ENCODE measurements at places on chromosomes 5 and 9.
A peak's percentile ranks its signal among the peaks of the same experiment; 100 is the strongest.

GRCh38 chr5:1495525-1495897 lies 28.2 kb downstream of the LPCAT1 start:
- DNase-seq, result no peak

DNA sequence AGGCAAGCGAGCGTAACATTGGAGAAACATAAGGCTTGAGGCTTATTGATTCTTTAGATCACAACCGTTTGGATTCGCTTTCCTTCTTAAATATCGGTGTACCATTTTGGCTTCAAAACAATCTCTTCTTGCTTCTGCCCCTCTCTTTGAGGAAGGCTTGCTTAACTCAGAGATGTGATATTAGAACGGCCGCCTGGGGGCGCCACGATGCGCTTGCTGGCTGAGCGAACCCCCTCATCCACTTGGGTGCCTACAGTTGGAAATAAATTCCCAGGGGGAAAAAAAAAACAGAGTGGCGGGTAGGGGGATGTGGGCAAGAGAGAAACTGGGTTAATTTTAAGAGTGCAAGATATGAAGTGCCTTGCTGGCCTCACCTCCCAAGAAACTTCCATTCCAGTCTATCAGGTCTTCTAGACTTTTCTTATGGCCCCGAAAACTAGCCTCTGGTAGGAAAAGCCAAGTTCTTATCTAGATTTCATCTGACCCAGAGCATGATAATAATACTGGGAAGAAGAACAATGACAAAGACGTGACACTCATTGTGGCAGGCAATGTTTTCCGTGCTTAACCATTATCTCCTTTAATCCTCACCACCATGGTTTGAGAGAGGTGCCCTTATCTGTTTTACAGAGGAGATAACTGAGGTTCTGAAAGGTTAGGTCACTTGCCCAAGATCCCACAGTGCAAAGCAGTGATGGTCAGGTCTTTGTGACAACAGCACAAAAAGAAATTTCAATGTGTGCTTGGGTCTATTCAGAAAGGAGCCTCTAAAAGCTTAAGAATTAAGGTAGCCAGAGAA lies 115.8 kb downstream of the DPYSL3 start:
- DNase-seq, result no peak

GRCh38 chr9:136925414-136926153 lies 19.0 kb downstream of the FBXW5 start:
- no peak for DNase-seq

DNA sequence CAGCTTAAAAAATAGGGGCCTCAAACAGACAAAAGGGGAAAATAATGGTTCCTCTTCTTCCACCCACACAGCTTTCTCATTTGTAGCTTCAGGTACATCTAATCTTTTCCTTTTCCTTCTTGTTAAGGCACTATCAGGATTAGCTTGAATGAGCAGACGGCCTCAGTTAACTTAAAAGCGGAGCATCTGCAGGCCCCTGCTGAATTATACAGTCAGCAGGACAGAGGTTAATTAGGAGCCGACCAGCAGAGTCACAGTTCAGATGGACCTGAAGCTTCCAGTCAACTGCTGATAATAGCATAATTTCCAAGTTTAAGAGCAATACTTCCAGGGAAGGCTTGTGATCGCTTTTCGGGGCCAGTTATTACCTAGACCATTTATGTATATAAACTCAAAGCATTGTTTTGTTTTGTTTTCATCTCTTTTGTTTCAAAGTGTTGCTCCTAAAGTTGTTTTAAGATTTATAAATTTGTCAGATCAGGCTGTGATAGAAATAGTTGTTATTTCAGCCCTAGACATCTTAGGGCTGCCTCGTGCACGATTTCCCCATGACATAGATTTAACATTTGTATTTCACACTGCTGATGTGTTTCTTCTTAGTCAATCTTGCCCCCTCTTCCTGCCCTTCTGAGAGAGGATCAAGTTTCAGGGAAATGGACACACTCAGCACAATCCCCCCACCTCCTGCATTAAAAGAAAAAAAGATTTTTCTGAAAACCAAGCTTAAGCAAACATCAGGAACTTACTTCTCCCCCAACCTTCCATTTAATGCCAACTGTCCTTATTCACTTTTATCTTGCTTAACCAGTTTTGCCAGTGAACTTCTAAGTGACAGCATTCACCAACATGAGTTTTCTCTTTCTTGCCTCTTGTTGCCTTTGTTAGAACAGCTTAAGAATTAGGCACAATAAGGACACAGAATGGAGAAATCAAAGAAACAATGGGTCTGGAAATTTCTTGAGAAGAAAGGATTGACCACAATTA lies 449.8 kb downstream of the ARHGEF28 start:
- DNase-seq, result no peak

DNA sequence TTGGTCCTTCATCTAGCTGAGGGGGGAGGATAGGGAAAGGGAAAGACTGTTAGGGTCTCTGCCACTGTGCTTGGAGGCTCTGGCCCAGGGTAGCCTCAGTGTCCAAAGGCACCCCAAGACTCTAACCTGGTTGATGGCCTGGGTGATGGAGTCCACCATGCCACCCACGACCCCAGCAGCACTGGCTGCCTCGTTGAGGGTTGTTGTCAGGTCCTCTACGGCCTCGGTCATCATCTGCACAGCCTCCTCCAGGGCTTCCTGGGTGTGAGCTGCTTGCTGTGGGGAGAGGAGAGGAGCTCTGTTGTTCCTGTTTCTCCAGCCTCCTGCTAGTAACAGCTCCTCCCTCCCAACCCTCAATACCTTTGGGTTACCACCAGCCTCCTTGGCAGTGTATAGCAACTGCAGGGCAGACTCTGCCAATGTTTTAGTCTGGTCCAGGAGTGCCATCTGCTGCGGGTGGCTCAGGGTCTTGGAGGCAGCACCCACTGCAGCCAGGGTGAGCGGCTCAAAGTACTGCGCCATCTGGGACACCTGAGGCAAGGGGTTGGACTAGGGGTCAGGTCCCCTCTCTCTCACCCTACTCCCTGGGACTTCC lies 16.2 kb upstream of the TPM2 start:
- no peak for DNase-seq

DNA sequence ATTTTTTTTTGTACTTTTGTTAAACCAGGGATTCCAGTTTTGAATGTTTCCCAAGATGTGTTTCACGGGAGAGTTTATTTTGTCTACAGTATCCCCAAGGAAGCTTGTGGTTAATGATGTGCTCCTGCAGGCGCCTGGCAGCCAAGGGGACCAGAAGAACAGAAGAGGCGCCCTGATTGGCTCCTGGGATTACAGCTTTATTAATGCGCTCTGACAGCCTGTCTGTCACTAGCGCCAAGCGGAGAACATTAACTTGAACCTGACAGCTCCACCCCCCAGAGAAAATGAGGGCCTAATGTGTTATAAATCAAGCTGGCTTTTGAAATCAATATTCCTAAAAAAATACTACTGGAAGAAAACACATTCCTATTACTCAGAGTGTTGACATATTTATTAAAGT lies 5.0 kb upstream of the FBXL7 start:
- no peak for DNase-seq

- DNase-seq, result peak; percentile 36
Measured at GRCh38 chr9:127177231-127177630, 54.8 kb upstream of the ANGPTL2 start.

GRCh38 chr9:71987471-71988371 lies 72.7 kb downstream of the C9orf57 start:
- no peak for DNase-seq

- no peak for DNase-seq
Measured at GRCh38 chr9:1890816-1891215, 124.3 kb upstream of the SMARCA2 start.

DNA sequence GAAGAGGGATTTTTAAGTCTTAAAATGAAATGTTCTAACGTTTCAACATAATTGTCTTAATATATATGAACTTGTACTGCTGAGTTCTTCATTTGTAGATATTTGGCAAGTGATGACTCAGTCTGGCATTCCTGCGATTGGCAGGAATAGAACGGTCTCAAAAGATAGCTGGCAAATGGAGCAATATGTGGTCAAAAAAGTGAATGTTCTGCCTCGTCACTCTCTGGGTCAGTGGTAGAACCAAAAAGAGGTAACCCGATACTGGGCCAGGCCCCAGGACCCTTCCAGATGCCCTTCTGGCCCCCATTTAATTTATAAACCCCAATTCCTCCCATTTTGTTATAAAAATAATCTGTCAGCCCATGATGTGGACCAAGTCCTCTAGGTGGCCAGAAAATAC lies 39.2 kb downstream of the ZNF366 start:
- DNase-seq, result no peak

DNA sequence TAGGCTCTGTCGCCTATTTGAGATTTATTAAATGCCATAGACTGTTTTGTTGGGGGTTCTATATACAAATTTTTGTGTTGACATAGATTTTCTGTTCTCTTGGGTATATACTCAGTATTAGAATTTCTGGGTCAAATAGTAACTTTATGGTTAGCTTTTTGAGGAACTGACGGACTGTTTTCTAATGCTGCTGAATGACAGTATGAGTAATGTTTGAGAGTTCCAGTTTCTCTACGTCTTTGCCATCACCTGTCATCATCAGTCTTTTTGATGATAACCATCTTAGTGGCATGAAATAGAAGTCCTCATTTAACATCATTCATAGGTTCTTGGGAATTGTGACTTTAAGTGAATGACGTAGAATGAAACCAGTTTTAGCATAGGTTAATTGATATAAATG lies 60.1 kb downstream of the CCDC171 start:
- no peak for DNase-seq

- DNase-seq, result no peak
Measured at GRCh38 chr5:101866473-101866872, 429.6 kb downstream of the SLCO4C1 start.

DNA sequence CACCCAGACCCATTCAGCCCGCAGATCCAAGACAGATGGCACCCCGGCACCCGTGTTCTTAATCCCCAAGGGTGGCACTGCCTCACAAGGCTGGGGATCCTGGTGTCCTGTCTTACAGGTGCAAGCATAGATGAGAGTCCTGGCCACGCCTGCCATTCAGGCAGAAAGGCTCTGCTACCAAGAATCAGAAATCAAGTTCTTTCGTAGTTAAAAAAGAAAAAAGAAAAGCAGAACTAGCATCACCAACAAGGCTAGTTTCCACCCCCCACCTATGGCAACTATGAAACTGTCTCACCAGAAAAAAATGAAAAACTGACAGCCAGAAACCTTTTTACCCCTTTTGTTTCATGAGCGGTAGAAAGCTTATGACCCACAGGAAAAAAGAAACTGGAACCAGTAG lies 170.4 kb downstream of the SYK start:
- DNase-seq, result no peak

DNA sequence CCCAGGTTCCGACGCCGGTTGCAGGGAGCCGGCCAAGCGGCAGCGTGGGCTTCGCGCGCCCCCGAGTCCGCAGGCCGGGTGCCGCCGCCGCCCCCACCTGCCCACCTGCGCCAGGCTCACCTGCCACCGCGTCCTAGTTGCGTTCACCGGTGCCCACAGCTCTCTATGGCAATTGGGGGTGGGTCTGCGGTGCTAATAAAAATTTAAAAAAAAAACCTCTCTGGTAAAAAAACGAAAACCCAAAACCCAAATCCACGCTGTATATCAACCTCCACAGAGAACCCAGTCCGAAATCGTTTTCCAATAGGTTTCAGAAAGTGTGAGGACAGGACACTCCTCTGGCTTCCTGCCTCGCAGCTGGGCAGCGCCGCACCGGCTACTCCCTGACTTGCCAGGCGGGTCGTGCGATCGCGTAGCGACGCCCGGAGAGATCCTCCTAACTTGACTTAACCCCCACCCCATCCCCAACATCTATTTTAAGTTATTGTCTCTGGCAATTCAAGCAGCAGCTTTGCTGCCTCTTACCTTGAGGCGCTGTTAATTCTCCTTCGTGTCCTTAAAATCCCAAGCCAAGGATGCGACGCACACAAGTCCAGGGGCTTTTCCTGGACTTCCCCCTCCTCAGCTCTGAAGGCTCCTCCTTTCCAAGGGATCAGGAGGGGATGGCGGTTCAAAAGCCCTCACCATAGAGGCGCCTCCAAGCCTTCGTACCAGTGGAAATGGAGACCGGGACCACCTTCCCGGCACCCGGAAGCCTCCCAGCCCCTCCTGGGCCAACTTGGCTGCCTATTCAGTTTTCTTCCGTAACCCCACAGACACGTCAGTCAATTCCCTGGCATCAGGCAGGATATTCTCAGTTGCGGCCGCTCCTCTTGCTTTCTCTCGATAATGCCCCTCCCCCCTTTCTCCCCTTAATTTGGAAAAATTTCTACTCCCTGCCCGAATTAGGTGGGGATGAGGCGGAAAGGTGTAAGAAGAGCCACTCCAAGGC lies 1639.4 kb upstream of the C9orf72 start:
- peak; percentile 64 for DNase-seq

GRCh38 chr5:126003309-126003708 lies 419.9 kb upstream of the GRAMD2B start:
- DNase-seq, result no peak

- no peak for DNase-seq
Measured at GRCh38 chr5:141822144-141822543, 56.1 kb downstream of the PCDH1 start.

DNA sequence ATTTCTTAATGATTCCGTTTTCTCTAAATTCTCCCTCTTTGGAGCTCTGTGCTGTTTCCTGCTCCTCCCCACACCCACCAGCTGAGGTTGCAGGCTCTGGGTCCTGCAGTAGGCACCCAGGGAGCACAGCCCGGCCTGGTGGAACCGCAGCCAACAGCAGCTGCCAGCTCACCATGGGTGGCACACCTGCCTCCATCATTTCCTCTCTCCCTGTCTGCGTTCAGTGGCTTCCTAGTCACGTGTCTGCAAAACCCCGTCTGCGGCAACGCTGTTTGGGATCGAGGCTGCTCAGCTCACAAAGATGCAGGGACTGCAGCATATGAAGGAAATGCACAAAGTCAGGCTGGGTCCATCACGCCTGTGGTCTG lies 367.8 kb downstream of the IRX2 start:
- peak; percentile 34 for DNase-seq

DNA sequence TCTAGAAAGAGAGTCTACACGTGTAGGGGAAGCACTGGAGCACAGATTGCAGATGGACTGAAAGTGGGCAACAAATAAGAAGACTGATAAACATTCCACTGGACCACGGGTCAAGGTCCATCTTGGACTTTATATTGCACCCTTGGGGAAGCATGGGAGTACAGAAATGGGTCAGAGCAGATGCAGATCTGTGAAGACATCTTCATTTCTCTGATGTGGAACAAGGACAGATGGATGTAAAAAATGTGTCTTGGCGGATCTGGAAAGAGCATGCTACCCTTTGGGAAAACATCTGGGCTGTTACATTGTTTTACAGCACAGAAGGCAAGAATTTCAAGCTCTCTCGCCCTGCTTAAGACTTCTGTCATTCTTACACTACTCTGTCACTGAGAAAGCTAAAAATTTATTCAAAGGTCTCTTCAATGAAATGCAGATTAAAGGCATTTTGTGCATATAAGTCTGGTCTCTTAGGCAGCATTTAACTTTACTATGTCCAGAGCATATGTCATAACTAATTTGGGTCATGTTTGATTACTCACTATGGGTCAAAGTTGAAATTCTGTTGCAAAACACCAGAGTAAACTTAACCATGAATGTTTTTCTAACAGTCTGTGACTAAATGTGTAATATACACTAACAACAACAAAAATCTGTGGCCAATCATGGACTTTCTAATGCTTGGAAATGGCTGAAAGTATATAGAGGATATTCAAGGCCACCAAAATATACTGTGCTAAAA lies 756.4 kb upstream of the DMAC1 start:
- DNase-seq, result no peak

- no peak for DNase-seq
Measured at GRCh38 chr5:53882676-53883031, 322.2 kb downstream of the NDUFS4 start.

- DNase-seq, result no peak
Measured at GRCh38 chr5:135255461-135256178, 143.4 kb downstream of the MACROH2A1 start.

GRCh38 chr5:6713274-6714225 lies at the start of gene TENT4A:
TENT4A (plus strand) TSS chr5:6713432; CDS start chr5:6713984, 552 bp downstream.
- no peak for DNase-seq
